Left ventricle myocardium inferior (tissue), 1 donor: ENCODE measurements at places on chromosomes 7 and 10.
A peak's percentile ranks its signal among the peaks of the same experiment; 100 is the strongest.

DNA sequence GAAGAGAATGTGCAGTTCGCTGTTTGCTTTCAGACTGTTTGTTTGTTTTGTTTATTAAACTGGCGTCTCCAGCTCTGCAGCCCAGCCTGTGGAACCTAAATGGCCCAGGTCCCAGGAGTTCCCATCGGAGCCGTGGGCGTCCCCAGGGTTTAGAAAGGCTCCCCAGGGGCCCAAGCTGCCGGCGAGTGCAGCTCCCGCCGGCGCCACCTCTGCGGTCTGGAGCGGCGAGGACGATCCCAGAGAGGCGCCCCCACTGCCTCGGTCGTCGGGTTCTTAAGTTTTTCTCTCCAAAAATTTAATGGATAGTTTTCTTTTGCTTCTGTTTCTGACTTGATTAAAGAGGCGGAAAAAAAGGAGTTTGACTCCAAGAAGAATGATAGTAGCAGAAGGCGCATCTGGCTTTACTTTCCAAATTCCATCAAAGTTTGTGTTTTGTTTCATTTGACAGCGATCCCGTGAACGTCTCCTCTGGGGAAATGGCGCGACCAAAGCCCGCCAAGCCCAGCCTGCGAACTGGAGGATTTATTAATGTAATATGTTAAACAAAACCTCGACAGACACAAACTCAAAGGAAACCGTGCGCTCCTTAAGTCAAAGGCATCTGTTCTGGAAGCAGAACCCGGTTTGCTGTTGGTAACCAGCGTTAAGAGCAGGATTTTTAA, 718 bp upstream of the FZD1 start:
- peak; percentile 51 for DNase-seq

DNA sequence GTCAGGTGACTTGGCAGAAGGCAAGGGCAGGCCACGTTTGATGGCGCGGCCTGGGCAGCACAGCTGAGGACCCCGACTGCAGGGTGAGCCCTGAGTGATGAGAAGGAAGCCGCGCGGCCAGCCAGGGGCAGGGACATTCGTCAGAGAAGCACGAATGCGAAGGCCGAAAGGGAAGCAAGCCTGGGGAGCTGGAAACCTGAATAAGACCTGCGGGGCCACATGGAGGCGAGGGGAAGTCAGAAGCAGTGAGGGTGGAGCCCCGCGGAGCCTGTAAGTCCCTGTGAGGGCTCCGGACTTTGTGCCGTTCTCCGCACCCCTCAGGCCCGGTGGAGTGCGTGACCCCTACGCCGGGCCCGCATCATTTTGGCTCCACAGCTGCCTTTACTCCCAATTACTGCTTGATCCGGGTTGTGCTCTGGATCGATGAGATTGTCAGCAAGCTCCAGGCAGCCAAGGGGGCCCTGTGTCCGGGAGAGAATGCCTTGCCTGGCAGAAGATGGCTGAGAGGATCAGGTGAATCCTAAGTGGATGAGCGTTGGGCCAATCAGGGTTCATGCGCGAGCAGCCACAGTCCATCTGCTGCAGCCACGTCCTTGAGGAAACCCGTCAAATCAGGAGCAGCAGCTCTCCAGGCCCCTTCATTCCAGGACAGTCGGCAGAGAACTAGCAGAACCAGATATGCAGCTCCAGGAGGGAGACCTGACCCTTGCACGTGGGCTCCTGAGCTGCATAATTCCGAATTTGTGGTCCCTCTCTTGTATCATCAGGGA, 293.3 kb upstream of the SHH start:
- no peak for DNase-seq

DNA sequence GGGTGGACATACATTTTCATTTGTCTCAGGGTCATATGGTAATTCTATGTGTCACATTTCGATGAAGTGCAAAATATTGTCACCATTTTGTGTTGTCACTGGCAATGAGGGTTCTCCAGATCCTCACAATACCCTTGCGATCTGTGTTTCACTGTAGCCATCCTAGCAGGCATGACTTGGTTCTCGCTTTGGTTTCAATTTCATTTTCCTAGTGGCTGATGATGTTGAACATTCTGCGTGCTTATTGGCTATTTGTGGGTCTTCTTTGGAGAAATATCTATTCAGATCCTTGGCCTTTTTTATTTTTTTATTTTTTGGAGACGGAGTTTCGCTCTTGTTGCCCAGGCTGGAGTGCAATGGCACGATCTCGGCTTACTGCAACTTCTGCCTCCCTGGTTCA, 24.8 kb upstream of the MNX1 start:
- DNase-seq = no peak

DNA sequence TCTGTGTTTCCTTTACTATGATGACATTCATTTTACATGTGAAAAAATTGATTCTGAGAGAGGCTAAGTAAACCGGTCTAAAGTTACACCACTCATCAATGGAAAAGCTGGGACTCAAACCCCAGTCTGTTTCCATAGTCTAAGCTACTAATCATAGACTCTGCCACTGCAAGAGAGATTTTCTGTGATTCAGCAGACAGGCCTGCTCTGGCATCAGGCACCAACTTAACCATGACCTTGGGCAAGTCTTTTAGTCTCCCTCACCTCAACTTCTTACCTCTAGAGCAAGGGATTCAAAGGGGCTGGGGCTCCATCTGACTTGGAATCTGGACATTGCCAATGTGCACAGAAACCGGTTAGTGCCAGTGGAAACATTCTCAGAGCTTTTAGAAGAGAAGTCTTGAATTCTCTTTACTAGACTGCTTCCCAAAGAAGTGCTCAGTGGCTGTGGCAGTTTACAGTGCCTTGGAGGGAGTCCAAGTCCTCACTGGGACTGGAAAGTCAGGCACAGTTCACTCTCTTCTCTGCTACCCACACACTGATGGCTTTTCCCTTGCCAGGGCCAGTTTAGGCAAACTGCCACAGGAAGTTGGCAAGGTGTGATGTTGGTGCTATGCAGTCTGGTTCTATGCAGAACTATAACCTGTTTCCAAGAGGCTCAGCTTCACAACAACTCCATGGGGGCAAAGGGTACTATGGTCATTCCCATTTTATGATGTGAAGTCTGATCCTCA, 4.5 kb upstream of the BLNK start:
- peak; percentile 52 for DNase-seq

- no peak for DNase-seq
These were observed 178.5 kb downstream of the NRP1 start for GRCh38 chr10:33155720-33156638.
